ENCODE measurements at places on chromosomes 3 and 15. TPM values are rescaled to one million over a fixed set of nuclear protein-coding genes. Genes with fewer than 3 reads are reported as not detected.

DNA sequence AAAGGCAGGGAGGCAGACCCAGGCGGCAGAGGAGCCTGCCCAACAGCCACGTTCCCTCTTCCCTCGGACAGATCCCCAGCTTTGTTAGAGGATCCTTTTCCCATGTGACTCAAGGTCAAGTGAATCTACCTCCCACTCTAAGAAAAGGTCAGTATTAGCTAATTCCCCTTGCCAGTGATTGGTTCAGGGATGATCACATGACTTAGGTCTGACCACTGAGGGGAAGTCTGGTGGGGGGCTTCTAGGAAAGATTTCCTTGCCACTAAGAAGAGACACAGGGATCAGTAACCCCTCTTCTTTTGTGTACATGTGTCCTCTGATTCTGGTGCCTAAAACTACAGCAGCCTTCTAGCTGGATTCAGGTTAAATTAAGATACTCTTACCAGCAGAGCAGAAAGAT, 266.3 kb upstream of the NSMCE3 start:
- H3K4me3 ChIP-seq: no peak overlapping the region
- DNase-seq: no peak
- no peaks in the 10 kb centered on the region for H3K36me3 ChIP-seq
- no peak overlapping the region for H3K27ac ChIP-seq
- no peaks in the 10 kb centered on the region for H3K4me1 ChIP-seq

- no peaks in the 10 kb centered on the region for H3K36me3 ChIP-seq
- H3K27me3 ChIP-seq: peaks cover 7% of the 10 kb centered on the region
- H3K4me3 ChIP-seq: no peak overlapping the region
- H3K27ac ChIP-seq: no peak overlapping the region
- no peaks in the 10 kb centered on the region for H3K4me1 ChIP-seq
- DNase-seq: no peak
These were observed 11.5 kb downstream of the KBTBD13 start for GRCh38 chr15:65087873-65088642.

- H3K4me3 ChIP-seq: no peak overlapping the region
- peaks cover 20% of the 10 kb centered on the region for H3K4me1 ChIP-seq
- no peaks in the 10 kb centered on the region for H3K36me3 ChIP-seq
- H3K27me3 ChIP-seq: no peaks in the 10 kb centered on the region
- peak; percentile 58 for DNase-seq
These were observed 188.4 kb downstream of the ABHD5 start for GRCh38 chr3:43879166-43879565.

DNA sequence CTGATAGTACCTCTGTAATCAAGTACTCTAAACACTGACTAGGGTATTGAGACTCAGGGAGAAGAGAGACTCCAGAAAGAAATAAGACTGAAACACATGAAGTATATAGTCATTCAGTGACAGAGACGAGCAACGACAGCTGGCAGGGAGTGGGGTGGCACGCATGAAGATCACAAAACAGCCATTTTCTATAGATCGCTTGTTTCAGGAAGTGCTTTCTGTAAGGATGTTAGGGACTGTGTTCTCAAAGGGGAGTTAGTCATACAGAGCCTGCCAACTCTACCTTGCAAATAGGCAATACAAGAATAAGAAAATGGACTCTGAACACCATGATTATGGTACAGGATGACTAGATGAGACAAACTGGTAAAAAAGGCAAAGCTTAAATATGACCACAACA, 139.5 kb downstream of the TBL1XR1 start:
- DNase-seq: no peak
- no peak overlapping the region for H3K4me3 ChIP-seq
- no peak overlapping the region for H3K27ac ChIP-seq

DNA sequence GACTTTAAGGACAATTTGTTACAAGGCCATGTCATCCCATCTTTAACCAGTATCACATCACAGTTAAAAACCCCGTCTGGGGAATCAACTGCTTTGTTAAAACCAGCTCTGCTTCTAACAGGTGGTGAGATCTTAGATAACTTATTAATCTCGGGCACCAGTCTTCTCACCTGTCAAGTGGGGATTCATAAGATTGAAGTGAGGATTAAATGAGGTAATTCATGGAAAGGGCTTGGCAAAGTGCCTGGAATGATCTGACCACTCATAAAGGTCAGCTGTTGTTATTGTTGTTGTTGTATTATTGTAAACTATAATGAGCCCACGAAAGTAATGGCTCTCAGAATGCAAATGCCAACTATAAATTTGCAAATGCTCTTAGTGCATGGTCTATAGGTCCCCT, 30.1 kb upstream of the SLC24A5 start:
- no peaks in the 10 kb centered on the region for H3K27me3 ChIP-seq
- H3K4me3 ChIP-seq: no peak overlapping the region
- H3K4me1 ChIP-seq: no peaks in the 10 kb centered on the region
- no peak overlapping the region for H3K27ac ChIP-seq
- DNase-seq: no peak

The PRTG gene
- total RNA-seq: not detected

The HGD gene
- 0.59 TPM for total RNA-seq
